ENCODE measurements at places on chromosomes 2 and 18.

DNA sequence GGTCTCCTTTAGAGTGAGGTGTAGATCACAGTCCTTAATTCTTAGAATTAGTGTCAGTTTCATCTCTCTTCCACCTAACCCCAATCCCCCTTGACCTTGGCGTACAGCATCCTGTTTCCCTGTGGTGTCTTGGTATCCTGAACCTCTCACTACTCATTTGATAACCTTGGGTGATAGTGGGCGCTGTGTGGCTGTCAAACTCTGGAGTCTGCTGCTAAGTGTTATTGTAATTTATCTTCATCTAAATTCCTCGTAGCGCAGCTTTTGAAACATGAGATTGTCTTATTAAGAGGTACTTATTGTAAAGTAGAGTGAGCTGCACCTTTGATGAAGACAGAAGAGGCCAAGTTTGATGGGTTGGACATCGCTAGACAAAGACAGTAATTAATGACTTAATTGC, 222.6 kb upstream of the SPRED2 start:
- no peak for DNase-seq

DNA sequence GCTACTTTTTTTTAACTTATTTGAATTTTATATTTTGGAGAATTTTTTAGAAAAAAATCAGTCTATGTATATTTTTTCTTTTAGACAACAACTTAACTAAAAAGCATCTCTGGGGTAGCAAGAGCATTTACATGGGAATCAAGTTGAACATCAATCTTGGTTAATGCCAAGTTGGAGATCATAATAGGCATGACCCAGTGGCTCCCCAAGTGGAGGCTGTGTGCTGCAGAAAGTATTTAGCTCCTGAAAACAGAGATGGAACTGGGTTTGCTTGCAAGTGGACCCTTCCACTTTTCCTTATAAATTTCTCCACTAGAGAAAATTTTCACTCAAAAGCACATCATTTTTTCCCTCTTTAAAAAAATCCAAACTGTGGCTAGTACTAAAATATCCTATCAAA, 23.9 kb upstream of the CAVIN2 start:
- DNase-seq, result no peak

DNA sequence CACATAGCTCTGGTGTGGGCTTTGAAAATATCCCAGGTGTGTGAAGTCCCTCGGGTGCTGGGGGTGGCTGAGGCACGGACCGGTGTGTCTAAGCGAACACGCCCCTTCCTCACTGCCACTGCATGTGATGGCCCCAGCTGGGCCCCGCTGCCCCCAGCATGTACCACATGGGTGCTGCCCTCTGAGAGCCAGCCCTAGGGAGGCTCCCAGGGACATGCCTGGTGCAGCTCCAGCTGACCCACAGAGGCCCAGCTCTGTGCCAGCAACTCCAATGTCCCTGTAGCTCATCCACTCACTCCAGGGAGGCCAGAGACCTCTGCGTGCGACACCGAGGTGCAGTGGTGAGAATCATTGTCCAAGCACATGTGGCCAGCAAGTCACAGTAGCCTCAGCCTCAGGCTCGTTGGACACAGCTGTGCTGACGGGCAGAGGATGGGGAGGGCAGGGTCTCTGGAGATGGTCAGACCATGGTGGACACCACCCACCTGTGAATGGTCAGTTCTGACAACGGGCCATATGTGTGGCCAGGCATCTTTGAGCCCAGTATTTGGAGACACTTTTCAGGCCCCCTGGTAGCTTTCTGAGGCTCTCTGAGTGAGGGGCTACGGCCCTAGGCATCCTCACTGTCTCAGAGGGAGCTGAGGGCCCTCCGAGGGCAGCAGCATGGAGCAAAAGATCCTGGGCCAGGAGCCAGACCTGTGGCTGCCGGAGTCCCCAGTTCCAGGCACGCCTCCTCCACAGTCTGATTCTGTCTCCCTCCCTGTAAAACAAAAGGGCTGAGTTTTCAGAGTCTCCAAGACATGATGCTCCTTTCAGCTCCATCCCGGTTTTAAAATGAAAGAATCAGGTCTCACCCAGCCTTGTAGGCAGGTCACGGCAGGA, 220.7 kb downstream of the NDUFA10 start:
- no peak for DNase-seq

GRCh38 chr2:197191940-197192322, 118.6 kb downstream of the ANKRD44 start:
- DNase-seq, result no peak

GRCh38 chr2:88738271-88738670, 46.8 kb downstream of the RPIA start:
- DNase-seq, result no peak

GRCh38 chr18:28079883-28080282, 97.0 kb downstream of the CDH2 start:
- no peak for DNase-seq

GRCh38 chr2:206824993-206825392, 59.6 kb downstream of the FASTKD2 start:
- no peak for DNase-seq
